Jurkat, Clone E6-1 (cell line): ENCODE measurements at places on chromosomes 16 and 17.

DNA sequence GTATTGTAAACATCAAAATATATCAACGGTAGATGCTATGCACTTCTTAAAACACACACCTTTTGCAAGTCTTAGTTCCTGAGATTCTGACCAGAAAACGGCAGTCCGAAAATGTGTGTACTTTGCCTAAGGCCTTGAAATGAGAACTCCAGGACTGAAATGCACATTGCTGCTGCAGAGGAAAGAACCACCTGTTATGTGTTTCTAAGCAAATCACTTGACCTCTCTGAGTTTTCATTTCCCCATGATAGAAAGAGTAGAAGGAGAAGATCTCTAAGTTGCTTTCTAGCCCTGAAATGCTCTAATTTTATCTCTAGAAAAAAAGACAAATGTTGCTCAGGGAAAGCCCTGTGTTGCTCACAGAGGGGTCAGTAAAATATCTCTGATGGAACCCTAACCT lies 9.9 kb downstream of the CCDC182 start:
- no peak for DNase-seq

DNA sequence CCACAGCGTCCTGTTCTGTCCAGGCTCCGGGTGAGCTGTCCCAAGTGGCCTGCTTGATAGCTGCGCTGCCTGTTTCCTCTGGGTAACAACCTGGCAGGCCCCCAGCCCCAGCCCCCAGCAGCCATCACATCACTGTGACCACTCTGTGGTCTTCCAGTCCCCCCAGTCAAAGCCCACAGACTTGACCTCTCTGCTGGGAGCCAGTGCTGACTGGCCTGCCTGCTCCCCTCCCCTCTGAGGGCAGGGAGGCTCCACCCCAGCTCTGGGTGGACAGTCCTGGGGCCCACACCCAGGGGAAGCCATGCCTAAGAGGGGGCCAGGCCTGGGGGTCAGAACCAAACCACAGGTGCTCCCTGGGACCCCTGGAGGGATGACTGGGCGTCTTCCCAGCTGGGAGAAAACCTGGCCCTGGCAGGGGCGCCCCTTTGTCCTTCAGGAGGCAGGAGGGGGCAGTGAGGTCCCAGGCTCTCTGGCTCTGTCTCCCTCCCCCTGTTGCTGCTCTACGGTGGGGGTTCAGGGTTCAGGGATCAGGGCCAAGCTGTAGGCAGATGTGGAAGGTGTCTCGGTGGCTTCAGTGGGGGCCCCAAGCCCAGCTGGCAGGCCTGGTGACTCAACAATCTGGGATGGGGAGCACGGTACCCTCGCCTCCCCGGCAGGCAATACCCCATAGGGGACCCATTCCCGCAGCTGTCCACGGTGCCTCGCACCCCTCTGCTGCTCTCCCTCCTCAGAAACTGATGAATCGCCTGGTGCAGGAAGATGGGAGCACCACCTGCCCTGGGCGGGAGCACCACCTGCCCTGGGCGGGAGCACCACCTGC lies 1.8 kb upstream of the SLC16A3 start:
- no peak for DNase-seq

GRCh38 chr16:9176547-9177418 lies 85.3 kb downstream of the HAPSTR1 start:
- DNase-seq = no peak

- DNase-seq = no peak
Measured at GRCh38 chr17:78346605-78347250, 13.1 kb downstream of the SOCS3 start.

GRCh38 chr16:2775765-2776499 lies 1.1 kb downstream of the ELOB start:
- DNase-seq = no peak

DNA sequence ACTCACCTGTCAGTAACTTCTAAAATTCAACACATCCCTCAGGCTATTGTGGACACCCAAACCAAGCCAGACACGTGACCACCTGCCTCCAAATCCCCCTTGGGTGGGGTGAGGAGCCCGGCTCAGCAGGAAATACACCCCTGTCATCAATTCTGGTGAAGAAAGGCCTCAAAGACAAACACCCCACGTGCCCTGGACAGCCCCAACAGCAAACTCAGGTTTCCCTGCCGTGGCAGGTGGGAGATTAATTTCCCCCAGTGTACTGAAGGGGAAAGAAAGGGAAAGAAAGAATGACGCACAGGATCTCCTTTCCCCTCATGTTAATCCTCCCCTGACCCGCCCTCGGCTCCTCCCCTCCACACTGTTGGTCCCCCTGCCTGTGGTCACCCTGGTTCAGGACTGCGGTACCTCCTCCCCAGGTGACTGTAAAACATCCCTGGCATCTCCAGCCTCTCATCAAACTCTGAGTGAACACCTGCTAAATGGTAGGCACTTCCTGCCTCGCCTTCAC lies 98.3 kb downstream of the ZNF423 start:
- no peak for DNase-seq

- DNase-seq = no peak
Measured at GRCh38 chr16:72189865-72190371, 18.0 kb upstream of the PMFBP1 start.

DNA sequence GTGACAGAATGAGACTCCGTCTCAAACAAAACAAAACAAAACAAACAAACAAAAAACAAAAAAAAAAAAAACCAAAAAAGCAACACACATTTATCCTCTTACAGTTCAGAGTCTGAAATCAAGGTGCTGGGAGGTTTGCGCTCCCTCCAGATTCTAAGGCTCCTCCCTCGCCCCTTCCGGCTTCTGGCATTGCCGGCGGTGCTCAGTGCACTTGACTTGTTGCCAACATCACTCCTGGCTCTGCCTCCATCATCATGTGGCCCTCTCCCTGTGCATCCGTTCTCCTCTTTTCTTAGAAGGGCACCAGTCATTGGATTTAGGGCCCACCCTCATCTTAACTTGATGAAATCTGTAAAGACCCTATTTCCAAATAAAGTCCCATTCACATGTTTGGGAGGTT lies 73.8 kb downstream of the RBFOX3 start:
- DNase-seq = no peak

- DNase-seq = no peak
Measured at GRCh38 chr17:77874303-77875050, 84.0 kb upstream of the TNRC6C start.

GRCh38 chr17:66748578-66748977 lies 86.3 kb upstream of the CACNG5 start:
- no peak for DNase-seq

DNA sequence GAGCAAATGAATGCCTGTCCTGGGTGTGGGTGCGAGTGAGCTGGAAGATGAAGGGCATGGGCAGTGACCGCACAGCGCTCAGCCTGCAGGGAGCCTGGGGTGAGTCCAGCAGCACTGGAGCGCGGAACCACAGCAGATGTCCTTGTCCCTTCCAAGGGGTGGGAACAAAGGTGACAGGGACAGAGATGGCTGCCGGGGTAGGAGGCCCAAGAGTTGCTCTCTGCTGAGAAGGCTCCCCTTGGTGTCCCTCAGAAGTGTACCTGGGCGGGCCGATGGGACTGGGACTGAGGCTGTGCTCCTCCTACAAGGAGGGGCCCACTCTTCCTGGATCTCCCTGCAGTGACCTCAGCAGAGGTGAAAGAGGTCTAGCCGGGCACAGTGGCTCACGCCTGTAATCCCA lies 7.6 kb upstream of the PGAP6 start:
- no peak for DNase-seq

DNA sequence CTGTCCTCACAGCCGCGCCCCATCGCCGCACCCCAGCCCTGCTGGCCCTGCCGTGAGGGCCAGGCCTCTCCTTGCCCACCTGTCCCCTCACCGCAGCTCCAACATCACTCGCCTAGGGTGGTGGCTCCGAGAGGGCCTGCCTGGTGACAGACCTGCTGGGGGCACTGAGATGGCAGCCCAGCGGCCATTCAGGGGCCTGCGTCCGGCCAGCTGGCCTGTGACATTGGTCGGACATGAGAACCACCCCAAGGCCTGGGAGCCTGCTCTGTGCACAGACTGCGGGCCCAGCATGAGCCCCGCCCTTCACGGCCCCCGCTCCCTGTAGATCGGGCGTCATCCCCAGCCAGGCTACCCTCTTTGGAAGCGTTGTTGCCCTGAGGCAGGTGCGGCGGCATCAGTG lies 11.8 kb downstream of the NME3 start:
- no peak for DNase-seq

GRCh38 chr16:15807603-15808009 lies 49.2 kb downstream of the MYH11 start:
- no peak for DNase-seq

- DNase-seq = no peak
Measured at GRCh38 chr17:38584350-38584925, 21.3 kb downstream of the SRCIN1 start.

DNA sequence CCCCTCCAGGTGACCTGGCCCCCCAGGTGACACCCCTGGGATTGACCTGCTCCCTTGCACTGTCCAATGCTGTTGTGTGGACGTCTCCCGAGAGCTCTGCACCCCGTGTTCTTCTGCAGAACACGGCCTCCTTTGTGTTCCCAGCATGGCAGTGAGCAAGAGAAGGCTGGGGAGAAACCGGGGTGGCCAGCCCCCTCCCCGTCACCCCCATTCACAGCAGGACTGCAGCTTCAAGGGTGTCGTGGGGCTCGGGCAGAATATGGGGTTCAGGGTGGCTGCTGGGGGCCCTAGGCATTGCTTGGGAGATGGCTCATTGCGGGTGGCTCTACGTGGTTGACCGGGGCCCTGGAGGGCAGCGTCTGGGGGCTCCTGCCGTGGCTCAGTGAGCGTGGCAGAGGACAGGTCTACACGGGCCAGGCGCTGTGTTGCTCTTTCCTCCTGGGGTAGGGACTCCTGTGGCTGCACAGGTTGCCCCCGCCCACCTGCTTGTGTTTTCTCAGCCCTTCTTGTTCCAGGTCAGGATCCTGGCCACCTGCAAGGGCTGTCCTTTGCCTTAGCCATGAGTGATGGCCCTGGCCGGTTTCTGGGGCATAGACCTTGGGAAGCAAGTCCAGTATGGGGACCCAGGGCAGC lies 12.5 kb downstream of the GSE1 start:
- no peak for DNase-seq

DNA sequence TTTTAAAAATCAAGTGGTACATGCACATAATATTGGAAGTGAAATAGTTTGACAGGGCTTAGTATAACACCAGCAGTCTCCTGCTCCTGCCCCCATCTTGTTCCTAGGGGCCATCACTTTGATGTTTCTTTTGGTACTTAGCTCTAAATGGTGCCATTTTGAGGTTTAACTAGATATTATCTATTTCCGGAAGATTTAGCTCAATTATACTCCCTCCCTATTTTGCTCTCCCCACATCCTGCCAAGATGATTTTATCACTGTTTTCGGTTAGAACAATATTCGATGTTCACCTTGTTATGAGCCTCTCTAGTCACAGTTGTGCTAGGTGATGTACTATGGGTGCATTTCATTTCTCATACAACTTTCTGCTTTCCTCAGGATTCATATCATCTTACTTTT lies 20.0 kb upstream of the SLC35G3 start:
- DNase-seq = peak; percentile 98

DNA sequence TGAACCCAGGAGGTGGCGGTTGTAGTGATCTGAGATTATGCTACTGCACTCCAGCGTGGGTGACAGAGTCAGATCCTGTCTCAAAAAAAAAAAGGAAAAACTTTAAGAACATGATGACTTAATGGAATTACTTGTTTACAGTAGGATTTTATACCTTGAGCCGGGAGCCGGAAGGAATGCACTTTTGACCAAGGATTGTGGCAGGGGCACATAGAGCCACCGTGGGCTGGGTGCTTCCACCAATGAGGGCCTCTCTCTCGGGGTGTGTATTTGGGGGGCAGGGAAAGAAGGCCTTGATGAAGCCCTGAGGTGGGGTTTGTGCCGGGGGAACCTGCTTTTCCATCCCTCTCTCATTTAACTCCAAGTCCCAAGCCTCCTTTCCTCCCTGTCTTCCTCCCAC lies 6.7 kb upstream of the NAGPA start:
- no peak for DNase-seq

- DNase-seq = no peak
Measured at GRCh38 chr16:4347765-4348509, 3.2 kb downstream of the PAM16 start.

DNA sequence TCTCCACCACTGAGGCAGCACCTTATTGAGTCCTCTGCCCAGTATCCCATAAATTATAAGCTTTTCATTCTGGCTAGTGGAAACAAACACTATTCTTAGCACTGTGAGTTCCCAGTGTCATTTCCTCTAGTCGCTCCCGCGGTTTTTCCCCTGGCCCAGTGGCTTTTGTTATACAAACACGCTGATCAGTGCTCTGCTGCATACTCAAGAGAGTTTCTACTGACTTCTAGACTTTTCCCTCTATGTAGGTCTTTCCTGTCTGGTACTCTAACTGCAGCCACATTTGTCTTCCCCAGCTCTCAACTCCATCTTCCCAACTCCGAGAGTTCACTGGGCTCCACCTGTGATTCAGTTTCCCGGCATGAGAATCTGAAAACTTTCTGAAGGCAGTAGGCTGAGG lies 556.6 kb upstream of the SALL1 start:
- no peak for DNase-seq

DNA sequence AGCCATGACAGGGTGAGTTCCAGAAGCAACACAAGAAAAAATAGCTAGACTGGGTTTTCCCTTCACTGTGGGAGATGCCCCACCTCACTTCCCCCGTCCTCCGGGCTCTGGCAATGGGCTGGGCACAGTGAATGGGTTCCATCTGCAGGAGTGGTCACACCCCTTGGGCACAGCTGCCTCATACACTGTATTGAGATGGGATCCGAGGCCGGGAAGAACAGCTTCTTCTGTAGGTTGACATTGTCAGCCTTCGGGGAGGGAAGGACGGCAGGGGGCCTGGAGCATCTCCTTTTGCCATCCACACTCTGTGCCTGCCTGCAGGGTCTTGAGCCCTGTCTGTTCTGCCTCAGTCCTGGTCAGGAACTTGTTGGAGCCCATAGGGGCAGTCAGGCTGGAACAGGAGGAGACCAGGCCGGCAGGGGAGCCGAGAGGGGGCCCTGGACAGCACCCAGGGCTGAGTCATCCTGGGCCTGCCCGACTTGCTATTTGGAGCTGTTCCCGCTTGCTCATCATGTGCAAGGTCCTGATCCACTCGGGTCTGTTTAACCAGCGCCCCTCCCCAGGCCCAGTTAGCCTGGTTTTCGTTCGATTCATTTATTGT lies 286.7 kb downstream of the SEC14L1 start:
- DNase-seq = no peak

DNA sequence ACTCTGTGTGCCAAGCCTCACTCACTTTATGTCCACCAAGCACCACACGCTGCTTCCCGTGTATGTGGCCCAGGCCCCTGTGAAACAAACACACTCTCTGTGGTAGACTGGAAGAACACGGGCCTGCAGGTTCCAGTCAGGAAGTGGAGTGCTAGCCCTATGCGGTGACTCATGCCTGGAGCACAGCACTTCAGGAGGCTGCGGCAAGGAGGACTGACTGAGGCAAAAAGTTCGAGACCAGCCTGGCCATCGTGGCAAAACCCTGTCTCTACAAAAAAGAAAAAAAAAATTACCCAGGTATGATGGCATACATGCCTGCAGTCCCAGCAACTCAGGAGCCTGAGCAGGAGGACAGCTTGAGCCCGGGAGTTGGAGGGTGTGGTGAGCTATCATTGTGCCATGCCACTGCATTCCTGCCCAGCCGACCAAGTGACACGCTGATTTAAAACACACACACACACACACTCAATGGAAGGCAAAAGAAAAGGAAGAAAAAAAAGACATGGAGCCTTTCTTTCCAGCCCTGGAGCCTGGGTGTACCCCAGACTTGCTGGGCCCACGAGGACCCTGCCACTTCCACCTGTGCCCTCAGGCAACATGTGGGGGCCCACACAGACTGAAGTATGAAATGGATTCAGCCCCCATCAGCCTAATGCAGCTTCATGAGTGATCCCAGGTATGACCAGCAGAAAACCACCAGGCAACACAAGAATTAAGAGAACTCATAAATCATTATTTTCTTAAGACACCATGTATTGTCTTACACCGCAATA lies 126.6 kb downstream of the ANKRD11 start:
- DNase-seq = peak; percentile 60
